Cortex of kidney (tissue), 1 donor: ENCODE measurements at places on chromosomes 7 and 10.

- DNase-seq = no peak
These were observed 64.4 kb upstream of the HECTD2 start for GRCh38 chr10:91345716-91346115.

- DNase-seq = no peak
These were observed 140.9 kb downstream of the CXCL12 start for GRCh38 chr10:44243851-44244510.

GRCh38 chr7:114720725-114721124 lies 201.2 kb upstream of the MDFIC start:
- no peak for DNase-seq

GRCh38 chr10:123485341-123485960 lies 180.7 kb upstream of the GPR26 start:
- DNase-seq = no peak

GRCh38 chr7:29194206-29194593 lies 375 bp upstream of the CHN2 start:
- DNase-seq = no peak

DNA sequence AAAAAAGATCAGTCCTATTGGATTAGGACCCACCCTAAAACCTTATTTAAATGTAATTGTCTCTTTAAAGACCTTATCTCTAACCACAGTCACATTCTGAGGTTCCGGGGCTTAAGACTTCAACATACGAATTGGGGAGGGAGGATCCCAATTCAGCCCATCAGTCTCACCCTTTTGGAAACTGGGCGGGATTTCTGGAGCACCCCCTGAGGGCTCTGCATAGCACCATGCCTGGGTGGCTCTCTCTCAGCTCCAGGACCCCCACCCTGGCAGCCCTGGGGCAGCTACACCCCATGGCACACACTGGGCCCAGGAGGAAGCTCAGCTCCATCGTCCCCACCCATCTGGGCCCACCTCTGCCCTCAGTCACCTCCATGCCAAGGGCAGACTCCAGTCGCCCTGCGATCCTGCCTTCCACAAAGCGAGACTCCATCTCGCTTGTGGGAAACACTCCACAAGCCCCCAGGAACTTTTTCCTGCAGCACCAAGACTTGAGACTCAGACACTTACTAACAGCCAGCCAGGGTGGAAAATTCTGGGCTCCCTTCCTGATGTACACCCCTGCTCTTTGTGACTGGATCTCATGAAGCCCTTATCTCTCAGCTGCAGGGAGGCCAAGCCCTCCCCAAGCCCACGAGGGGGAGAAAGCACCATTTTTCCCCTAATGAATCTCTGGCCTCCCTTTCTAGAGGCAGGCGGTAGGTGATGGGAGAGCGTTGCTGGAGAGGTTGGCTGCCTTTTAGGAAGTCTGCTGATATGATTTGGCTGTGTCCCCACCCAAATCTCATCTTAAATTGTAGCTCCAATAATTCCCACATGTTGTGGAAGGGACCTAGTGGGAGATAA lies 90.8 kb upstream of the KDM7A start:
- DNase-seq = no peak

DNA sequence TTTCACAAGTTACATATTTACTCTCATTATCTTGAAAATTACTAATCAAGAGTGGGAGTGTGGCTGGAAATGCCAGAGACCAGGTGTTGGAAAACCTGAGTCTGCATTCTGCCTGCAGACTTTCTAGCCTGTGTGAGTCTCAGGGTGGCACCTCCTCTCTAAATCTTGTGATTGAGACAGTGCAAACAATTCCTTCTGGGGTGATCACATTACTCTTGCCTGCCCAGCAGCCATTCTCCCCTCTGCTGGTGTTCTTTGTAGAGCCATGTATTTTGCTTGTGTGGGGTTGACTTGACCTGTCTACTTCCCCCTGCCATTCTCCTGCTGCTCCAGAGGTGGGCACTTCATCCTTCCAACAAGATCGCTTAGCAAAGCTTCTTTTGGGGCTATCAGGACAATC lies 101.1 kb downstream of the RAPGEF5 start:
- no peak for DNase-seq

- no peak for DNase-seq
These were observed 54.0 kb upstream of the HECW1 start for GRCh38 chr7:43058271-43059066.
